Skin of body (tissue), 3 donors: ENCODE measurements at places on chromosomes 16 and 17. TPM values are rescaled to one million over a fixed set of nuclear protein-coding genes. Genes with fewer than 3 reads are reported as not detected.

The CHST5 gene
- total RNA-seq = 0.10 TPM

DNA sequence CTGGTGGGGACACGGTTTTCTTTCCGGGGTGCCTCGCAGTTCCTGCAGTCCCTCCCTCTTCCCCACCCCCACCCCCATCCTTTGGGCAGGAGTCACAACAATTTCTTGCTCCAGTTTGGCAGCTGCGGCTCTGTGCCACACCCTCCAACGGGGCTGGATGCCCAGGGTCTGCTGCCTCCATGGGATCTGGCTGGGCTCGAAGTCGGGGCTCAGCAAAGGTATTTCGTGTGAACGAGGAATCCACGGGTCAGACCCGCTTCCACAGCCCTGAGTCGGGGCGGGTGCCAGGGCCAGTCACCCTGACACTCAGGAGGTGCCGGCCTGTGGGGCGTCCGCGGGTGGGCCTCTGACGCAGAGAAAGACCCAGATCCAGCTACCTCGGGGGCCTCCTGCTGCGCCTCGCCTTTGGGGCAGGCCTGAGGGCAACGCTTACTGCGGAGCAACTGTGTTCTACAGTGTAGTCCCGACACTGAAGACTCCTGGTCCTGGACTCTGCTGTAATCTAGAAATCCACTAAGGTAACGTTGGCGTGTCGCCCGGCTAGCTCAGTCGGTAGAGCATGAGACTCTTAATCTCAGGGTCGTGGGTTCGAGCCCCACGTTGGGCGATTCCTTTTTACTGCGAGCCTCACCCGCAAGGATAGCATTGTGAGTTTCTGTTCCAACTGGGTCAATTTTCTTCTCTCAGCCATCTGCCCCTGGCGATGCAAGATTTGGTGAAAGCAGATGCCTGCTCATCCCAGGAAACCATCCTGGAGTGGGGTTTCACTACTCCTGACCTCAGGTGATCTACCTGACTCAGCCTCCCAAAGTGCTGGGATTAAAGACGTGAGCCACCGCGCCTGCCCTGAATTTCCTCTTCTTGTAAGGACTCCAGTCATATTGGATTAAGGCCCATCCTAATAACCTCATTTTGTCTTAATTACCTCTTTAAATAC lies 12.6 kb upstream of the OR1F1 start:
- no peak for DNase-seq

- no peak for DNase-seq
Measured at GRCh38 chr17:19244781-19245180, 7.6 kb downstream of the EPN2 start.

The TBC1D3C gene
- total RNA-seq = not detected

- no peak for DNase-seq
Measured at GRCh38 chr17:79789943-79790804, 6.7 kb downstream of the CBX8 start.

The GAS2L2 gene
- not detected for total RNA-seq

- peak; percentile 85 for DNase-seq
Measured at GRCh38 chr16:28538733-28539596, at the start of gene NUPR1. TSS of gene NUPR1 (minus strand) at chr16:28538974. CDS start at chr16:28538907, 67 bp downstream.

- no peak for DNase-seq
Measured at GRCh38 chr16:85752511-85753420, 1.9 kb upstream of the C16orf74 start.

The KRT27 gene
- total RNA-seq = 428 TPM

The NLGN2 gene
- 8.8 TPM for total RNA-seq

DNA sequence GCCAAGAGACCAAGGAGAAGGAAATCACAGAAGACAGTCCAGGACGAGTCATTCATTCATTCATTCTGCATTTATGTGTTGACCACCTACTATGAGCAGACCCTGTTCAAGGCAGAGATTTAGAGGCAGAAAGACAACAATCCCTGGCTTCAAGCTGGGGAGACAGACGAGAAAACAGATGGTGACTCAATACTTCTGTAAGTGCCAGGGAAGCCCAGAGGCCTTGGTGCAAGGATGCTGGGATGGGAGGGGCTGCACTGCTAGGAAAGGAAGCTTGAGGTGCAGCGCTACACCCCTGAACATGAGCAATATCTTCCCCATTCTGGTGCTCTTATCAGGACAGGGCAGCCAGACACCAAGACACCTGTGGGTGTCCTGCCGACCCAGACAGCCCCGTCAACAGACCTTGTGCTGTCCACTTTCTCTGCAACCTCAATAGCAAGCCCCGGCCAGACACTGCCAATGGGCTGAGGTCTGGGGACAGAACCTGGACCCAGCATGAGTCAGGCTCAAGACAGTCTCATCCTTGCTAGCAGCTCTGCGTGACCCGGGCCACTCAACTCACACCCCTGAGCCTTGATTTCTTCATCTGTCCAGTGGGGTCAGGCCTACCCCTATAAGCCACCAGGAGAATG lies 163.5 kb downstream of the COPRS start:
- DNase-seq = no peak

DNA sequence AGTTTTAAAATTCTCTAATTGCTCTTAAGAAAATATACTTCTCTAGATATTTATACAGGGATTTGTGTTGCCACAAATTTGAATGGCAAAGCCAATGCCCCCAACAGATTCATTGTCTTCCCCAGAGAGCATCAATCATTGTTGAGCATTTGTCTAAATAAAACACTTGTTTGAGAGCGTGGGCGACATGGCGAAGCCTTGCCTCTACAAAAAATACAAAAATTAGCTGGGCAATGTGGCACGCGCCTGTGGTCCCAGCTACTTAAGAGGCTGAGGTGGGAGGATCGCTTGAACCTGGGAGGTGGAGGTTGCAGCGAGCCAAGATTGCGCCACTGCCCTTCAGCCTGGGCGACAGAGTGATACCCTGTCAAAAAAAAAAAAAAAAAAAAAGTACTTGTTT lies 13.4 kb upstream of the SRSF1 start:
- no peak for DNase-seq

DNA sequence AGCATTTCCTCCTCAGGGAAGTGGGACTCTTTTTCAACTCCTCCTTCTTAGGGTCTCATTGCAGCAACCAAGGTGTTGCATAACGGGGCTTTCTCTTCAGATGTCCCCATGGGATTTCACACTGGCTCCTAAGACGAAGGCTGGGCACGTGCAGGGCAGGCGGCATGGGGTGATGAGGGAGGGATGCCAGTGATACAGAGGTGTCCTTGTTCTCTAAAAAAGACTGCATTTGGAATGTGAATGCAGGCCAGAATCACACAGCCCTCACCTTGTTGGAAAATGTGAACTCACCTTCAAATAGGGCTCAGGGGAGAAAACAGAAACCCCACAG lies 105.6 kb downstream of the XYLT1 start:
- DNase-seq = no peak

- no peak for DNase-seq
Measured at GRCh38 chr16:27304881-27305745, 8.7 kb upstream of the IL4R start.

DNA sequence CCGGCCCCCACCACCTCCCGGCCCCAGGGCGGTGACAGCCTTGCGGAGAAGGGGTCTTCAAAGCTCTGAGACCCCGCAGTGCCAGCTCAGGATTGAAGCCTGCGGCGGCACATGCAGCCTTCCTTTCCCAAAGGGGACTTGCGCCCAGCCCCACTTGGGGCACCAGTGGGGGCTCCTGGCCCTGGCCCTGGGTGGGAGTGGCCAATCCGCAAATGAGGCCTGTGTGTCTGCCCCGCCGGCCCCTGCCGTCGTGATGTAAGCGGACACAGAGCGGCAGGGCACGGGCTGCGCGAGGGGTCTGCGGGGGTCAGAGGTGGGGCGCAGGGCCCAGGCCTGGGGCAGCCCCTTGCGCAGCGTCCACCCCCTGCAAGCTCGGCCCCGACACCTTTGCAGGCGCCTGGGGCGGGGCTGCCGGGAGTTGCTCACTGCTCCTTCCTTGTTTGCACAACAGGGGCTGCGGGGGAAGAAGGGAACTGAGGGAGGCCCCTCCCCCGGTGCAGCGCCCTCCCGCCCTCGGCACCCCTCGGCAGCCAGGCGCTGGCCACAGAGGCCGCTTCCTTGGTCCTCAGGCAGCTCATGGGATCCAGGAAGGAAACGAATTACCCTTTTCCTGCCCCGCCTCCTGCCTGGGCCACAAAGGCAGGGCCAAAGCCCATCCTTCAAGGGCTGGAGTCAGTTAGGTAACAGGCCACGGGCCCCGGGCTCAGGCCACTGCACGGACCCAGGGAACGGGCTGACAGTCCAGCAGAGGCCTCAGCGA lies 2.9 kb downstream of the SLC16A3 start:
- DNase-seq = no peak
